ENCODE measurements at places on chromosomes 7 and 10.
A peak's percentile ranks its signal among the peaks of the same experiment; 100 is the strongest.

- DNase-seq = no peak
Observed at GRCh38 chr10:42930516-42931192, 146.2 kb upstream of the RET start.

- no peak for DNase-seq
Observed at GRCh38 chr7:33784000-33784399, 121.3 kb upstream of the BMPER start.

- DNase-seq = no peak
Observed at GRCh38 chr10:30057421-30057841, 2.0 kb downstream of the JCAD start.

DNA sequence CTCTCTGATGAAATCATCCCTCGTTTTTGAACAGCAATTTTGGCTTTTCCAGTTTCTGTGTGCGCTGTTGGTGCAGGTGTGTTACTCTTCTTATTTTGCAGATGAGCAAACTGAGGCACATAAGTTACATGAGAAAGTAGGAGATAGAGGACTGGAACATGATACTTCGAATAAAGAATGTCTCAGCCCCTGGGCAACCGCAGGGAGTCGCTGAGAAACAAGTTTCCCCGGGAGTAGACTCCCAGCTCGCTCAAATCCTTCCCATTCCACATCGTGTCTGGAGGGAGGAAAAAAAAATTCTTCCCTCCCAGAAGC lies 18.0 kb downstream of the MXI1 start:
- no peak for DNase-seq

DNA sequence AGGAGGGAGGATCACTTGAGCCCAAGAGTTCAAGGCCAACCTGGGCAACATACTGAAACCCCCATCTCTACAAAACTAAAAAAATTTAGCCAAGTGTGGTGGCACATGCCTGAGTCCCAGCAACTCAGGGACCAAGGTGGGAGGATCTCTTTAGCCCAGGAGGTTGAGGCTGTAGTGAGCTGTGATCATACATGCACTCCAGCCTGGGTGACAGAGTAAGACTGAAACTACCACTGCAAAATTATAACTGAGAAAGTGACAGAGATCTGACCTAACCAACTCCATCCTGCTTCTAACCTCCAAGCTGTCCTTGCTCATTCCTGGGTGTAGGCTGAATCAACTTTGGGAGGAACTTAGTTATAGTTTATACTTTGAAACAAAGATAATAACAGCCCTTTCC lies 59.4 kb downstream of the HTR7 start:
- no peak for DNase-seq

GRCh38 chr10:50426485-50426884 lies 175.2 kb upstream of the ASAH2 start:
- no peak for DNase-seq

DNA sequence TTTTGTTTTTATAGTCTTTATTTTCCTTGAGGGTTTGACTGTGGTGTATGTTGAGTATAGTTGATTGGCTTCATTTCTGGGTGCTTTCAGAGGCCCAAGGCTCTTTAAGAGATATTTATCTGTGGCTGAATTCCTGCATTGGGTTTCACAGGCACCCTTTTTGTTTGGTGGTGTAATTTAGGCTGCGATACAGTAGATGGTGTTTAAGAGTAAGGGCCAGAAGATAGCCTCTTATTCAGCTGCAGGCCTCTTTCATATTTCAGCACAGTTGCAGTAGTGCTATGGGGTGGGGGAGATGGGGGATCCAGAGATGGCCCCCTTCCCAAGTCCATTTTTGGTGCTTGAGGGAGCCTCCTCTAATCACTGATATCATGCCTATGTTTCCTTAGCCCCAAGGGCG lies 69.7 kb downstream of the MGAM2 start:
- DNase-seq = no peak

DNA sequence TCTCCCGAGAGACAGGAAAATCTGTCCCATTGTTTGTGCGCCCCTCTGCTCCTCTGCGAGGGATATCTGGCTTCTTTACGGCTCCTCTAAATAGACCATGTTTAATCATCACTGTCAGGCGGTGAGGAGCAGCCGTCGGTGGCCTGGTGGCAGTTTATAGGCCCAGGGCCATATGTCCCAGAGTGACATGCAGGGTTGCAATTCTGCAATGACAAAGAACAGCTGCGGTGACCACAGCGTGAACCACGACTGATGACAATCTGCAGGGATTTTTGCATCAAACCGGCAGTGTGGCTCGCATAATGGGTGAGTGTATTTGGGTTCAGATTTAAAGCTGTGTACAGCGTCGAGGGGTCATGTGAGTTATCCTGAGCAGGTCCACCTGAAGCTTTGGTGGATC lies 41.5 kb downstream of the GATA3 start:
- DNase-seq = no peak

GRCh38 chr10:101525848-101526247 lies 62.2 kb downstream of the POLL start:
- no peak for DNase-seq

DNA sequence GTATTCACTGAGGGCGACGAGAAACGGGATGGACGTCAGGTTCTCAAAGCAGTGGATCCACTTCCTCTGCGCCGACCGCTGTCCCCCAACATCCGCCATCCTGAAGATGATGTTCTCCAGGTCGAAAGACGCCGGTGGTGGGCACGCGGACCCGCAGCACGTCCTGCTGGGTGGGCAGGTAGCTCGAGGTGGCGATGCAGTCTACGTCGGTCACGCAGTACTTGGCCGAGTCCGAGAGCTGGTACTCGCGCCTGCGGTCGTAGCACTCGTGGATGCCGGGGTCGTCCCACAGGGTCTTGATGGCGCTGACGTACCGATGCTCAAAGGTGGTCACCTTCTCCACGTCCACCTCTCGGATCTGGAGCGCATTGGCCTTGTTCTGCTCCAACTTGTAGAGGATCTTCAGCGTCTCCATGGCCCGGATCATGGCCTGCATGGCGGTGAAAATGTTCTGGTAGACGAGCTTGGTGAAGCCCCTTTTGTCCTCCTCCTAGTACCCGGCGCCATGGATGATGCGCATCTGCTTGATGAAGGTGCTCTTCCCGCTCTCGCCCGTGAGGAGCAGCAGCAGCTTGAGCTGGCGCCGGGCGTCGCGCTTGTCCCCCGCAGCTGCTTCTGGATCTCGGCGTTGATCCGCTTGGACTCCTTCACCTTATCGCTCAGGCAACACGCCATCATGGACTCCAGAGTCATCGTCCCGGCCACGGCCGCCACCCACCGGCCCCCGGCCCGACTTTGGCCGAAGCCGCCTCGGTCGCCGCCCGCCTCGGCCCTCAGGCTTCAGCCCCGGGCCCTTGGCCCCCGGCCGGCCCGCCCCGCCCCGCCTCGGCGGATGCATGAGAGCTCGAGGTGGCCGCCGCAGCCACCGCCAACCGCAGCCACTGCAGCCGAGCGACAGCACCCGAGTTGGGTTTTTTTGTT lies 122.9 kb upstream of the KCTD7 start:
- DNase-seq = peak; percentile 13

- DNase-seq = no peak
Observed at GRCh38 chr7:33066771-33067170, 4.2 kb upstream of the NT5C3A start.

GRCh38 chr10:14553448-14553847 lies 221.2 kb downstream of the FAM107B start:
- DNase-seq = no peak

DNA sequence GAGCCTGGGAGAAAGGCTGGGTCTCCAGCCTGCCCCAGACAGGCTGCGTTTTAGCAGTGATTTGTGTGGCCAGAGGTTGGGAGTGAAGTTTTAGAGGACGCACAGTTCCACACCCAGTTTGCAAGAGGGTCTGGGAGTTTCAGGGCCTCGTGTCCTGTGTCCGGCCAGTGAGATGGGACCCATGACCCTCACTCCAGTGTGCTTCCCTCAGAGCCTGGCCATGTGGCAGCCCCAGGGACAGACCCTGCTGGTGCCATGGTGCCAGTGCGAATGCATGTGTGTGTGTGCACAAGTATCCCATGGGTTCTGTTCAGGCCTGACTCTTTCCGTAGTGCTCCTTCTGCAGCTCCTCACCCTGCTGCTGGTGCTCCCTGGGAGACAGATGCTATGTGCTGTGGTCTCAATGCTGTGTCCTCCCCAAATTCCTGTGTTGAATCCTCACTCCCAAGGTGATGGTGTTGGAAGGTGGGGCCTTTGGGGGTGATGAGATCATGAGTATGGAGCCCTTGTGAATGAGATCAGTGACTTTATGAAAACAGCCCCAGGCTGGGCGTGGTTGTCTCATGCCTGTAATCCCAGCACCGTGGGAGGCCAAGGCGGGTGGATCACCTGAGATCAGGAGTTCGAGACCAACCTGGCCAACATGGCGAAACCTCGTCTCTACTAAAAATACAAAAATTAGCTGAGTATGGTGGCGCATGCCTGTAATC lies 16.5 kb downstream of the ECHDC3 start:
- no peak for DNase-seq

- no peak for DNase-seq
Observed at GRCh38 chr7:120421151-120421651, 148.2 kb downstream of the KCND2 start.

- no peak for DNase-seq
Observed at GRCh38 chr7:14158111-14158510, 168.6 kb upstream of the ETV1 start.

DNA sequence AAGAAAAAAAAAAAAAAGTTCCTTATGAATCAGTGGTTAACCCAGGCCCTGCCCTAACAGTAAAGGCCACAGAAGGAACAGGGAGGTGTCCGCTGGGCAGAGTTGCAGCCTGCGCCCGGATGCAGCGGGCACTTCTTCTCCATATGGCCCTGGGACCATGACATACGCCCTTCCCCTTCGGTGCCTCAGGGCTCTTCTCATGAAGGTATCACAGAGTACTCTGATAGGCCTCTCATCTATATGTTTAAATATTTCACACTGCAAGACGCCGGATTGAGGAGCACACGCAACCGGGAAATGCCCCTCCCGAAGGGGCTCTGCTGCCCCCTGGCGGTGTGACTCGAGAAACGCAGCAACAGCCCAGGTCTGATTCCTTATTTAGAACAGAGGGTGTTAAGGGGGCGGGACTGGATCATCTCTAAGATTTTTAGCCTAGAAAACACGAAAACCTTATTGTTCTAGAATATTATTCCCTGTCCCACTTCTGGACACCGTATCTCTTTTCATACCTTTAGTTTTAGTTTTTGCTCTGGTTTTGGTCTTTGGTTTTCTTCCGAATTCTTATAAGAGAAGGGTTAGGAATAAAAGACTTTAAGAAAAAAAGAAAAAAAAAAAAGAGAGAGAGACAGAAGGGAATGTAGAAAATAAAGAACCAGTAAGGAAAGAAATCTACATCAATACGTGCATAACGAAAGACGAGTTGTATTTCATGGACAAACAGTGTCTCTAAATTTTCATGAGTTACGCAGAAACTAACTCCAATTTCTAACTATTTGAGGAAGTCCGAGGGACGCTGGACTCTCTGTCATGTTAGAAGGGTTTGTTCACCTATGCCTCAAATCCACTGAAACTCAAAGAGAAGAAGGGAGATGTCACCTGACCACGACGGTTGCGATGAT lies 12.0 kb downstream of the DAGLB start:
- DNase-seq = peak; percentile 73

DNA sequence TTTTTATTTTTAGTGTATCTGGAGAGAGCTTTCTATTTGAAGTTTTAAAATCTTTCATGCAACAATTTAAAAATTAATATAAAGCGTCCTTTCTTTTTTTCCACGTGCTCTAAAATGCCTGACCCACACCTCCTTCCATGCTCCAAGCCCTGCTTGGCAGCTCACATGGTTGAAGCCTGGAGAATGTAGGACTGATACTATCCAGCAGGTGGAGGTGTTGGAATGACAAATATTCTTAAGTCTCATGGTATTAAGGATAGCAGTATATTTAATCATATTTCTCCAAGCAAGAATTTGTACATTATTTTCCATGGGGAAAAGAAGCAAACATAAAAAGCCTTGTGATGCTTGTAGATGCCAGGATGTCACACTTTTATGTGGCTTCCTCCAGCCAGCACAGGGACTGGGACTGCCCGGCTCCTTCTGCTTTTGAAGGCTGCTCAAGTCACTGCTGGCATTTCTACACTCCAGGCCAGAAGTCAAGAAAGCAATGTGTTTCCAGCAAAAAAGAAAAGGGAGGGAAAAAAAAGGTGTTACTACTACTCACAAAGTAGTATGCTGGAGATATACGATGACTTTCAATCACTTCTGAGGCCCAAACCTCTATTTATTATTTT lies 49.7 kb downstream of the BZW2 start:
- peak; percentile 49 for DNase-seq

- peak; percentile 5 for DNase-seq
Observed at GRCh38 chr10:101489355-101489754, 98.7 kb downstream of the POLL start.

DNA sequence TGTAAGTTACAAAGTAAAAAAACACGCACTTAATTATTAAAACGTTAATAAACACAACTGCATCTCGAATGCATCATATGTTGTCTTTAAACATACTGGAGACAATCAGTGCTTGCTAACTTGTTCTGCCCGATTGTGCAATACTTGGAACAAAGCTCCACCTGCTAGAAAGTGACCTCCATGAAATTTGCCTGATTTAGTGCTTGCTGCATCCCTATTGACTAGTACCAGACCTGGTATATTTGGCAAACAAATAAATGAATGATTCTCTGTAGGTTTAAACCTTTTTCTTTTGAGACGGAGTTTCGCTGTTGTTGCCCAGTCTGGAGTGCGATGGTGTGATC lies 6.2 kb downstream of the BZW2 start:
- no peak for DNase-seq

- DNase-seq = no peak
Observed at GRCh38 chr10:88983206-88983605, 7.4 kb upstream of the FAS start.

DNA sequence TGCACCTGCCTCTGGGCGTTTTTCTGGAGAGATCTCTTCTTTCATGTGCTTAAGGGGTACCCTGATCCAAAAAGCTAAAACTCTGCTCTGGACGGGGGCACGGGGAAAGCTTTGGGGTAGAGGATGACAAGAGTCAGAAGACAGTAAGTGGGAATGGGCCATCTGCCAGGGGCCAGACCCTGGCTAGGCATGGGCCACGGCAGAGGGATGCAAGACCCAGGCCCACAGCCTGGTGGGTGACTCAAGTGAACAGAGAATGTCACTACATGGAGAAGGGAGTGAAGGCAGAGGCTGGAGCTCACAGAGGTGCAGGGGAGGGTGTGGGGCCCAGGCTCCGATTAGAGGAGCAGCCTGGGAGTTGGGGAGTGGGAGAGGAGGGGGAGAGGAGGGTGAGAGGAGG lies 15.3 kb downstream of the FLNC start:
- no peak for DNase-seq

GRCh38 chr10:89086801-89087521 lies 96.4 kb downstream of the FAS start:
- peak; percentile 52 for DNase-seq

DNA sequence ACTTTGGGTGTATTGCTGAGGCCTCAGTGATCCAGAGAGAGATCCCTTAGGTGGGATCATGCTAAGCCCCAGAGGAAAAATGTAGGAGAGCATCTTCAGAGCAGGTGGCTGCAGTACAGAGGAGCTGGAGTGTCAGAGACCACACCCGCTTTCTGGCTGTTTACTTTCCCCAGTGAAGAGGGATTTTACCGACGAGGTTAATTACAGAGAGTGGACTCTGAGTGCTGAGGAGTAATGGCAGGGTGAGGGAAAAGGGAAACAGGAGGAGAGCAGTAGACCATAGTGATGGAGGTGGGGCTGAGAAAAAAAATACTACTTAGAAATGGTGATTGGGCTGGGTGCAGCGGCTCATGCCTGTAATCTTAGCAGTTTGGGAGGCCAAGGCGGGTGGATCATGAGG lies 43.3 kb upstream of the HBP1 start:
- no peak for DNase-seq

Measured in large intestine (tissue), 12 donors.